Cortex of kidney (tissue), 1 donor: ENCODE measurements at places on chromosomes 16 and 17.

- no peak for DNase-seq
These were observed 19.3 kb downstream of the SHISA9 start for GRCh38 chr16:12920739-12921138.

DNA sequence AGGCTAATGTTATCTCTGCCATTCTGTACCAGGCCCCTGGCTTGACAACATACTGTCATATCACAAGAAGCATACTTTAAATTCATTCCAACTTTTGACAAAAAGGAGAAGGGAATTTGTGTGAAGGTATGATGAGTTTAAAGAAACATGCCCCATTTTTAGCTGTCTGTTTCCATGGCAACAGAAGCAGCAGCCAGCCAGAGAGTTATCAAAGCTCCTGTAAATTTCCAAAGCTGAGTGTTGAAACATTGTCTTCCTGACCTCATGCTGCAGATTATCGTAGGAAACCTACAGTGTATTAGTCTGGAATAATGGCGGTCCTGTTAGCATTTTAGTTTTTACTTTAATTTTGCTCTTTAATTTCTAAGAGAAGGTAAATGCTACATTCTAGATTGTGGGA is 124.9 kb downstream of the MRTFB start:
- DNase-seq, result no peak

GRCh38 chr17:73338566-73339197 is 26.9 kb upstream of the CDC42EP4 start:
- DNase-seq, result no peak

- no peak for DNase-seq
These were observed 37.5 kb downstream of the SRCIN1 start for GRCh38 chr17:38568274-38568673.

DNA sequence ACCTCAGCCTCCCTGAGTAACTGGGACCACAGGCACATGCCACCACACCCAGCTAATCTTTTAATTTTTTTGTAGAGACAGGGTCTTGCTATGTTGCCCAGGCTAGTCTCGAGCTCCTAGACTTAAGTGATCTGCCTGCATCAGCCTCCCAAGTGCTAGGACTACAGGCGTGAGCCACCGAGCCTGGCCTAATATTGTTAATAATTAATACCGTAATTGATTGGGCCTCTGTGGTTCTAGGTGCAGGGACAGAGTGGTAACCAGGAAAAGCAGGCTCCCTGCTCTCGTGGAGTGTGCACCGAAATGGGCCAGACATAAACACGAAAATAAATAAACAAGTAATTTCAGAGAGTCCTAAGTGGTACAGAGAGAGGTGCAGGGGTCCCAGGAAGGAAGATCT is 241.0 kb downstream of the GSG1L start:
- DNase-seq, result no peak

- no peak for DNase-seq
These were observed 50.9 kb upstream of the SDK2 start for GRCh38 chr17:73695035-73695738.

- no peak for DNase-seq
These were observed 74.1 kb upstream of the CDH11 start for GRCh38 chr16:65195998-65196397.

DNA sequence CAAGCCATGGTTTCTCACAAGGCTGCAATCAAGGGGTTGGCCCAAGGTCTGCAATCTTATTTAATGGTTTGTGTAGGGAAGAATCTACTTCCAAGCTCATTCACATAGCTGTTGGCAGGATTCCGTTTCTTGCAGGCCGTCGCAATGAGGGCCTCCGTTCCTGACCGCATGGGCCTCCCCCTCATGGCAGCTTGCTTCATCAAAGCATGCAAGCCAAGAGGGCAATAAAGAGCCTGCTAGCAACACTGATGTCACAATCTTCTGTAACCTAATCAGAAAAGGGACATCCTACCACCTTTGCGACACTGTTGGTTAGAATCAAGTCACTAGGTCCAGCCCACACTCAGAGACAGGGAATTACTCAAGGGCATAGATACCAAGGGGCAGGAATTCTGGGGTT is 95.5 kb downstream of the CCT6B start:
- DNase-seq, result no peak

DNA sequence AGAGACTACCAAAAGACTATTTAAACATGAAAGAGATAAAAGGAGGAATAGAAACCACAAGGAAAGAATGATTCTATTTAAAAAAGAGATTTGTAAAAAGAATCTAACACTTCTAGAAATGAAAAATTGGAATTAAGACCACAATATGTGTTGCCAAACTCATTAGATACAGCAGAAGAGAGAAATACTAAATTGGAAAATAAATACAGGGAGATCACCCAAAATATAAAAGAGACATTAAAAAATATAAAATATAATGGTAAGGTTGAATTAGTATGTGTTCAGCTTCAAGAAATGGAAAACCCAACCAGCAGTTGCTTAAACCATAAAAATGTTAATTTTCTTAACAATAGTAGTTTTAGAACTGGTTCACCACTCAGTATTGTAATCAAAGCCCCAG is 160.4 kb downstream of the LGALS9B start:
- no peak for DNase-seq
